ENCODE measurements at places on chromosomes 1 and 21.

DNA sequence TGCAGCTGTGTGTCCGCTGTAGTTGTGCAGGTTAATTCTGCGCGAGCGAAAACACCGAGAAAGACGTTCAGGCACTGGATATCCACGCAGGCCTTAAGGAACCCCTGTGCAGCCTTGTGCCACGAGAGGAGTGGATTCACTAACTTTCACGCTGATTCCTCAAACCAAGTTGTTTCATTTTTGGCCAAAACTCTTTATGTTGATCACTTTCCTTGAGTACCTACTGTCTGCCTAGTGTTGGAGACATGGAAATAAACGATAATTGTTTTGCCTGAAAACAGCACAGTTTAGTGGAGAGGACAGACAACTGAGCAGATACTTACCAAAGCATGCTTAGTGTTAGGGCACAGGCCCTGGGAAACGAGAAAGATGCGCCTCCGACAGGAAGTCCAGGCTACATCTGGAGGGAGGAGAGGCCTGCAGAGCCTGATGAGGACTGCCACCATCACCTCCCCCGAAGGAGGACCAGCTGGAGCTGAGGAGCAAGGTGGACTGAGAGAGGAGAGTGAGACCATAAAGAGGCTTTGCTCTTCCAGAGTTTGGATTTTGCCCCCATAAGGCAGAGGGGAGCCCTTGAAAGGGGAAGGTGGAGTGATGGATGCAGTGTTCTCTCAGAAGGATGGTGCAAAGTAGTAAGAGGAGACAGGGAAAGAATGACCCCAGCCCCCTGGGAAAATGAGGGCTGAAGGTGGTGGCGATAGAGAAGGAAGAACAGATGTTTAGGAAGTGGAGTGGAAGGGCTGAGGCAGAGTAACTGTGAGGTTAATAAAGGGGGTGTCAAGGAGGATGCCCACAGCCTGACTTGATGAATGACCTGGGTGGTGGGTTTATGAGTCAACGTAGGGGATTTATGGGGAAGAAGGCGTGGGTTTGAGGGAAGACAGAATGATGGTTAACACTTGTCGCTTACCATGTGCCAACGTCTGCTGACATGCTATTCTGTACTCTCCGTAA lies 956 bp upstream of the SCAF4 start:
- peak; percentile 27 for DNase-seq

GRCh38 chr1:8027748-8028570 lies 1.9 kb upstream of the ERRFI1 start:
- DNase-seq = no peak

DNA sequence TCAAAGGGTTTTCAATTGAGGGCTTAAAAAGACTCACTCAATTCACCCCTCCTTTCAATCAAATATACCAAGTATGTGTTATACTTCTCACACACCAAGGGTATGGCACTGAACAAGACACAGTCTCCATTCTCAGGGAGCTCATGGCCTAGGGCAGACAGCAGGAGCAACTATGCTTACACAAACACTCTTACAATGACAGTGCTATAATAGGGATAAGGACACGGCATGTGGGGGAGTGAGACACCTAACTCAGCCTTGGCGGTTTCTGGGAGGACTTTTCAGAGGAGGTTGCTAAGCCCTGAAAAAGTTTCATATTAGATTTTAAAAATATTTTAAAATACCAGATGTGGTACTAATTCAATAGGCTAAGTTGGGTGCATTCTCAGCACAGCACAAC lies 22.7 kb upstream of the SYT6 start:
- DNase-seq = no peak

- no peak for DNase-seq
Observed at GRCh38 chr21:37257511-37257966, 9.6 kb downstream of the VPS26C start.

GRCh38 chr1:62113507-62113906 lies 81.1 kb upstream of the L1TD1 start:
- DNase-seq = no peak

- no peak for DNase-seq
Observed at GRCh38 chr1:12636098-12636950, 7.6 kb upstream of the AADACL4 start.

- DNase-seq = no peak
Observed at GRCh38 chr1:207315435-207315834, 6.0 kb upstream of the CD55 start.

DNA sequence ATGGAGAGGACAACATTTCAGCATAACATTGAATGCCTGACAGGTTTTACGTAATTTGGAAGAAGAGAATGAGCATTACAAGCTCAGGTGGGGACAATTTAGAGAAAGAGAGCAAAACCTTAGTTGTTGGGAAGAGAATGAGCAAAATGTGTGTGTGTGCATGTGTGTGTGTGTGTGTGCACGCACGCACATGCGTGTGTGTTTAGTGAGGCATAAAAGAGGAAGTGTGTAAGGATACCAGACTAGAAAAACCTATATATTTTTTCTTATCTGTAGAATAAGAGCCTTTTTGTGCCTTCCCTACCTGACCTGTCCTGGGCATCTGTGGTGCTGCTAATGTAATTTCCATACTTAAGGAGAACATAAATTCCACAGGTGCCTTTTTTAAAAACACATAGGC lies 99.0 kb upstream of the PLXNA2 start:
- no peak for DNase-seq

GRCh38 chr1:31585736-31586365 lies 9.5 kb downstream of the TINAGL1 start:
- peak; percentile 24 for DNase-seq

DNA sequence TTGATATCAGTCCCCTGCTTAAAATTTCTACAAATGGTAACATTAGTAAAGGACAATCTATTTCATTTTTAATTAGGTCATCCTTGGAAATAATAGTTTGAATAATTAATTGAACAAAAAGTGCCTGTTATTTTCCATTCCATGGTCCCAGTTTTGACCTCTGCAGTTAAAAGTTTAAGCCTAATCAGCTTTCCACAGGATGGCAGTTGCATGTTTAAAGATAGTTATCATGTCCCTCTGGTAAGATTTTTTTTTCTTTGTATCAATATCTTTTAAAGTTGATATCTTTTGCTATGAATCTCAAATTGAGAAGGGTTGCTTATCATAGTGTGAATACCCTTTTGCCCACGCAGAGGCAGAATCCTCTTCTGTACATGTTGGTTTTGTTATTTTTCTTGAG lies 90.4 kb downstream of the HS2ST1 start:
- no peak for DNase-seq

- DNase-seq = no peak
Observed at GRCh38 chr1:17095141-17095540, 24.1 kb downstream of the PADI2 start.

DNA sequence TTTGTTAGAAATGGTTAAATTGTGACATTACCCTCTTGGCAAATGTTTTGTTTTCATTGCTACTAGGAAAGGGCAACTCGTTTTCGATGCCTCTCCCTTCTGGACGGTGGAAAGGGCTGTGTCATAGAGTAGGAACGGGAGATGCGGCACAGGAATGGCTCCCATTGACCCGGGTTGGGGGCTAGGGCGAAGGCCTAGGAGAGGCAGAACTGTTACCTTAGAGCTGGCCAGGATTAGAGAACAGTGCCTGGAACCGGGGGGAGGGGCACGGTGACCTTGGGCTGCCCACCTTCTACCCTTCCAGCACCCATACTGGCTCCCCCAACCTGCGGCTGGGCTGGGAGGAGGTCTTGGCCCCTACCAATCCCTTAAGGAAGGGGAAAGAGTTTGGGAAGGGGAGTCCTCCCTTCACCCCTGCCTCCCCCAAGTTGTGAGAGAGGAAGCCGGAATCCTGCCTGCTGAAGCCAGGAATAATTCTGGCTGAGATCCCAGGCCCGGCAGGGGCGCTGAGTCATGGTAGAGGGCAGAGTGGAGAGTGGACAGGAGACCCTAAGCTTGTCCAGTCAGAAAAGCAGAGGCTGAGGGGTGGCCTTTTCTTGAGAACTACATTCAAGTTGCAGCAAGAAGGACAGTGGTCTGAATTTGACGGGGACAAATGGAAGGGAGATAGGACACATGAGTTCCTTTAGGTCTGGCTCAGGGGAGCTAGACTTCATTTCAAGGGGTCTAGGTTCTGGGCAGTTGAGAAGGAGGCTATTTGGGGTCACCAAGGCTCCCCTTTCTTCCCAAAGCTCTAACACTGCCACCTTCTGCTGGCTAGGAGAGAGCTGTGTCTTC lies 8.2 kb downstream of the LMNA start:
- DNase-seq = no peak

DNA sequence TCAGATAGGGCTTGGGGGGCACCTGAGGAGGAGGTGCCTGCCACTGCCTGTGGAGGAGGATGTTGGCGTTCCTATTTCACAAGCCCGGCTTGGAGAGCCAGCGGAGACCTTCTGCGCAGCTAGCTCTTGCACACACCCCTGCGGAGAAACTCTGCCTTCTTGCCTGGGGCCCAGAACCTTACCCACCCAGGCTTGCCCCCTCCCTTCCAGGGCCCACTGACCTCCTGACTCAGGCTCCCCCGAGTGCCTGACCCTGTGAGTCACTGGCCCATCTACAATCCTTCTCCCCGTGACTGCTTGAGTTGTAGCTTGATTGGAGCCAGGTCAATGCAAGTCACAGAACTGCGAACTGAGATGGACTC lies 3.4 kb downstream of the HES2 start:
- no peak for DNase-seq

GRCh38 chr1:119081700-119082099 lies 58.8 kb downstream of the WARS2 start:
- no peak for DNase-seq

DNA sequence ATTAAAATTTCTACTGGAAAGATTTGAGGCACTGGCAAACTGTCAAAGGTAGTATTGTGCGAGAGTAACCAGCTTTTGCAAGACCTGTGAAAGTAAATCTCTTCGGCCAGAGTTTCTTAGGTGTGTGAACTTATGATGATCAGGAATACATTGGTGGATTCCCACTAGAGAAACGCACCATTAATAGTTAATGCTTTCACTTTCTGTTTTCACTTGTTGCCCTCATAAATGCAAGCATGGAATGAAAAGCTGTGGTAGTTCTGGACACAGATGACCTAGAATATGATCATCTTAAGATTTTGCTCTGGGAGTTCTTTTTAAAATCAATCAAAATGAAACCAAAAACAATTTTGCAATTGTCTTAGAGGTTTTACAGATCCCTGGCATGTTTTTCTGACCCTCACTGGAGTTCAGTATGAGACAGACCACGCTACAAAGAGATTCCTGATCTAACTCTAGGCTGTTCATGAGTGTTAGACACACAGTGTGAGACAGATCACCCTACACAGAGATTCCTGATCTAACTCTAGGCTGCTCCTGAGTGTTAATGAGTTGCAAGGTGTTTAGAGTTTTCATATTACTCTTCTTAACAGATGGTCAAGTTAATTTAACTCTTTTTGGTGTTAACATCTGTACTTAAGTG lies 98.8 kb downstream of the SDCCAG8 start:
- DNase-seq = peak; percentile 10

- no peak for DNase-seq
Observed at GRCh38 chr1:7954683-7955082, 6.8 kb upstream of the PARK7 start.

GRCh38 chr21:28083350-28083749 lies 909.3 kb downstream of the LTN1 start:
- DNase-seq = no peak

- peak; percentile 16 for DNase-seq
Observed at GRCh38 chr1:157878059-157878458, 36.5 kb upstream of the CD5L start.

DNA sequence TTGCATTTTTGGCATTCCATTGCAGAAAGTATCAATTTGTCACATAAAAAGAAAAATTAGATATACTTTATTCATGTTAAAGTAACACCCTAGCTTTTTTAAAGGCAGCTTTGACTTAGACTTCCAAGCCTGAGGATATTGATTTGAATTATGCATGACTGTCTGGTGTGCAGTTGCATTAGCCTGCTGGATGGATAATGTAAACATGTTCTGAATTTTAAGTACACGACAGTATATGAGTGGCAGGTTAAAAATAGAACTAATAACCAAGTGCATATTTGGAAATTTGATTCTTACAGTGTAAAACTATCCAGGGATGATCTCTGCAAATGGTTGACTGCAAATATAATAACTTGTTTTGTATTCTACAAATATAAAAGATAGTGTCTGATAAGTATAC lies 124.0 kb downstream of the SYT14 start:
- no peak for DNase-seq

- DNase-seq = no peak
Observed at GRCh38 chr1:67824766-67825165, 8.5 kb downstream of the GNG12 start.

DNA sequence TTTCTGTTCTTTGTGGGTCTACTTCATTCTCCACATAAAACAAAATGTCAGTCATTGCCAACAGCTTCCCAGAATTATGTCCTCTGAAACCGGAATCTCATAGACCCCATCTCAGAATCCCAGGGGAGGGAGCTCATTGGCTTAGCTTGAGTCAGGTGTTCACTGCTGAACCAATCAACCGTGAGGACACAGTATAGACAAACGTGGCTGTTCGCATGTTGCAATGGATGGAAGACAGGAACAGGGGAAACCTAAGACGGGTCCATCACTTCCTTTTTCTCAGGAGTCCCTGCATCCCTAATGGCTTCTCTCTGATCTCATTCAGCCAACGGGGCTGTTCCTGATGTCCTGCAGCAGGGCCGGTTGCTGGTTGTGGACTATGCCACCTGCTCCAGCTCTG lies 9.1 kb downstream of the CELA2A start:
- DNase-seq = no peak

DNA sequence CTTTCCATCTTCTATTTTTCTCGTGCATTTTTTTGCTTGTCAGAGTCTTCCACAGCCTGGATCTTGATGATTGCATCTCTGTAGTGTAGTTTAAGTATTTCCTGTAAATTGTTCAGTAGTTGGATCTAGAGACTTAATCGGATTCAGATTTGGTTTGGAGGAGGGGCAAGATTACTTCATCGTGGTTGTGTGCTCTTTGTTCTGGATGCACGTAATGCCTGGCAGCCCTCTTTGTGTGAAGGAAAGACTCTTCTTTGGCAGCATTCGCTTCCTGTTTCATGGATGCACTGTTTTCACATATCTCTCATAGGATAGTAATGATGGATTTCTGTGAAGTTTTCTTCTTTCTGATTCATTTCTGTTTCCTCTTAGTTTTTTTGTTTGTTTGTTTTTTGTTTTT lies 14.2 kb downstream of the SEMA4A start:
- no peak for DNase-seq

DNA sequence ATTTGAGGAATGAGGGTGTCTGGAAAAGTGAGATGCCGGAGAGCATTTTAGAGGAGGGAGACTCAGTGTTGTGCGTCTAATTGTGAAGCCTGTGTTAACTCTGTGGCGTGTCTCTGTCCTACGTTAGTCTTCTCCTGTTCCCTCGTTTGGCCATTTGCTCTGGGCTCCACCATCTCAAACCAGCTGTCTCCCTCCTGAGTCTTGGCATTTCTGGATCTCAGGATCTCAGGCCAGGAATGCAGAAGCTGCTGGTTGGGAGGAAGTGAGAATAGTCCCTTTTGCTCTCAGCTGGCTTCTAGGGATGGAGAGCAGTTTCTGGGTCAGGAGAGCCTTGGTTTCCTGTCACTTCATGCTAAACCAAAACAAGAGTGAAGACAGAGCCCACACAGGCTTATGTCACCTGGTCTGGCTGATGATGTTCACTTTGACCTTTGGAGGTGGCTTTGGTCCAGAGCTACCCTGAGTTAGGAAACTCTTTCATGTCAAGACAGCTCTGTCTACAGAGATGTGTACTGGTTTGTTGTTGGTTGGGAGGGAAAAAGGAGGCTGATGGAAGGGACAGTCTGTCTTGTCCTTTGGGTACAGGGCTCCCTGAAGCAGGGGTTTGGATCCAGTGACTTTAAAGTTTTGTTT lies 859 bp downstream of the NFASC start:
- DNase-seq = no peak
